ENCODE measurements at places on chromosomes 12 and 14.

DNA sequence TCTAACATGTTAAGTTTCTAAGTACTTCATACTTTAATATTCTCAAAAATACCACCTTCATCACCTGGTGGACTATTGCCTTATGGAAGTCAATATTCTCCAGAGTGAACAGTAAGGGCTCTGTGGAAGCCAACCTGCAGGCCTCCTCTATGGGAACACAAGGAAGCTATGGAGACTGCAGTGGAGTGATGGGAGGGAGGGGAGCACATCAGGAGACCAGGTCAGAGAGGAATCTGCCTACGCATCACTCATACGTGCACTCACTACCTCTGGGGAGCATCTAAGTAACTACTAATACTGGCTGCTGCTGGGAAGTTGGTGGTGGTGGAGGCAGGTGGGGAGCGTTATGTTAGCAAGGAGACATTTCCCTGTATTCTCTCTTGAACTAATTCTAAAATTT lies 19.9 kb downstream of the HECTD4 start:
- DNase-seq, result no peak

- DNase-seq, result no peak
Observed at GRCh38 chr12:61536525-61536924, 723.7 kb upstream of the USP15 start.

- DNase-seq, result no peak
Observed at GRCh38 chr12:111773801-111774551, 7.2 kb downstream of the ALDH2 start.

GRCh38 chr14:97306760-97307246 lies 509.6 kb downstream of the VRK1 start:
- no peak for DNase-seq

DNA sequence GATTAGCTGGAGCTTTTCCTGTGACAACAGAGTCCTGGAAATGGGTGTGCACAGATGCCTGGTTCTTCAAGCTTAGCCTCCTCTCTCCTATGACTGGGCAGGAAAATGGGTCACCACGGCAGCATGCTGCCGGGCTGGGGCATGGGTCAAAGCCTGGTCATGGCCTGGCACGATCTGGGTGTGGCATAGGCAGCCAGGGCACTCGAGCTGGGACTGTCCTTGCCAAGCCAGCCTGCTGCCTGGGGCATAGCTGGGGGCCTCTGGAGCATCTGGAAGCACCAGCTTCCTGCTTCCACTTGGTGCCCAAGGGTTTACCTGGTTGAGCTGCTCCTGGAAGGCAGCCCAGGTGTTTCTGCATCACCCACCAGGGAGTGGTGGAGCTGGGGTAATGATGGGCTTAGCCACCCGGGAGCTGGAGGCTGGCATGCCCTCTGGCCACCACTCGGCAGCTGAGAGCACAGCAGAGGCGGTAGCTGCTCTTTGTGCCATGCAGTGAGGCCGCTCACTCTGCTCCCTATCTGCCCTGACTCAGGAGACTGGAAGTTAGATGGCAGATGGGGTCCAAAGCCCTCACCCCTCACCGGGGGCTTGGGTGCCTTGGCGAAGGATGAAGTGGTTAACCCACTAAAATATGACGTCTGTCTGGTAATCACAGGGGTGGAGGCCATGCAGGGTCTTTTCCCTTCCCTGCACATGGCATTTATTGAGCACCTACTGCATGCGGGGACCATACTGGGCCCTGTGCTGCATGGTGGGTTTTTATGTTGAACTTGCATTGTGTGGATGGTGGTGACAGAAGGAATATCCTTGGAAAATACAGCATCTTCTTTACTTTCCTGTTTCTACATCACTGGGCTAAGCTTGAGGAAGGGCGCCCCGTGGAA lies 1.7 kb downstream of the OTUB2 start:
- DNase-seq, result no peak

- no peak for DNase-seq
Observed at GRCh38 chr12:49061157-49061650, 610 bp upstream of the KMT2D start.

- DNase-seq, result no peak
Observed at GRCh38 chr14:52125885-52126284, 57.0 kb upstream of the NID2 start.

- DNase-seq, result no peak
Observed at GRCh38 chr14:76844223-76844622, 18.0 kb downstream of the LRRC74A start.

DNA sequence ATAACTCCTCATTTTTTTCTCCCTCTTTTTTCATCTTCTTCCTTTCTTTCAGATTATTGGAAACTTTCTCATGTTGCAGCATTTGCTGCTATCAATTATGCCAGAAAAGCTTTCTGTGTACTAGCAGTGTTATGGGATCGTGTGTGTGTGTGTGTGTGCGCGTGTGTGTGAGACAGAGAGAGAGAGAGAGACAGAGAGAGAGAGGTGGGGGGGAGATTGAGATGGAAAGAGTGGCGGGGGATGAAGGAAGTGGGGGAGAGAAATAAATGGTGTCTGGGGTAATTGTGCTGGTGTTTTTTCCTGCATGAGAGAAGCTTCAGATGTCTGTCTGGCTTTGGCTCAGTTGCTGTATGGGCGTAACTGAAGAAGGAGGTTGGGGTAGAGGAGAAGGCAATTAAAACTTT lies 268.9 kb downstream of the RAD51B start:
- DNase-seq, result no peak

GRCh38 chr12:67484791-67485480 lies 163.6 kb upstream of the DYRK2 start:
- DNase-seq, result no peak

GRCh38 chr12:76927170-76927784 lies 48.5 kb upstream of the CSRP2 start:
- no peak for DNase-seq

DNA sequence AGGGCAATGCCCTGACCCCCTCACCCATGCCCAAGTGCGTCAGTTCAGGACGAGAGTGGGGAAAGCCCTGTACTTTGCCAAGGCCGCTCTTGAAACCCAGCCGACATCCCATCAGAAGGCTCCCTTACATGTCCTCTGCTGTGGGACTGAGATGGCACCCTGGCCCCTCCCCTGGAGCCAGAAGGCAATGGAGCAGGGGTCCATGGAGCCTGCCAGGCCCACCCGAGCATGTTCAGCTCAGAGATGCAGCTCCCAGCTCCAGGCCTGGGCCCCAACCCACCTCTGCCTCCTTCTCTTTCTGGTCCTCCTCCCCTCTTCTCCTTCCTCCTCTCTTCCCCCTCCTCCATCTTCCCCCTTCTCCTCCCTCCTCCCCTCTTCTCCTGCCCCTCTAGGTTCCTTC lies 95.5 kb downstream of the PAPOLA start:
- DNase-seq, result no peak

GRCh38 chr12:5259523-5259922 lies 172.4 kb upstream of the NTF3 start:
- no peak for DNase-seq
